HuH-7 (cell line): ENCODE measurements at places on chromosomes 12 and 14.

GRCh38 chr12:41962171-41962572 is 182.5 kb downstream of the GXYLT1 start:
- no peak for DNase-seq

- no peak for DNase-seq
Observed at GRCh38 chr12:110012137-110012536, 12.9 kb downstream of the ANKRD13A start.

GRCh38 chr14:104361921-104362681 is 217.5 kb upstream of the C14orf180 start:
- DNase-seq, result no peak

GRCh38 chr14:87830443-87831096 is 162.4 kb downstream of the GALC start:
- DNase-seq, result no peak

- DNase-seq, result no peak
Observed at GRCh38 chr14:36264107-36264506, 56.3 kb downstream of the MBIP start.

GRCh38 chr12:105740970-105741725 is 397.6 kb downstream of the NUAK1 start:
- DNase-seq, result no peak

- DNase-seq, result no peak
Observed at GRCh38 chr12:125071456-125071855, 6.2 kb downstream of the AACS start.

DNA sequence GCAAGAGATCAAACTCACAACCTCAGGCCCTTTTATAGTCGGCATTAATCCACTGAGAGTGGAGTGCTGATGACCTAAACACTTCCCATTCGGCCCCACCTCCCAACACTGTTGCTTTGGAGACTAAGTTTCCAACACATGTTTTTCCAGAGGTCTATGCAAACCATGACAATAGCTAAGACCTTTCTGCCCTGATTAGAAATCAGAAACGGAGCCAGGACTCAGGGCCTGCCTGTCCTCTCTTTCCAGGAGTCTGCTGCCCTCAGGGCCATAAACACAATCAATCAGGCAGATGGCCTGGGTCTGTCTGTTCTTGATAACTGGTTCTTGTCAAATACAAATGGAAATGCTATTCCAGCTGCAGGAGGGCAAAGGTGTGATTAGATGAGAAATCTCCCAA is 97.2 kb upstream of the PSMC1 start:
- DNase-seq, result no peak

GRCh38 chr12:105806400-105806770 is 332.4 kb downstream of the NUAK1 start:
- no peak for DNase-seq
